ENCODE measurements at places on chromosomes 2 and 18.

DNA sequence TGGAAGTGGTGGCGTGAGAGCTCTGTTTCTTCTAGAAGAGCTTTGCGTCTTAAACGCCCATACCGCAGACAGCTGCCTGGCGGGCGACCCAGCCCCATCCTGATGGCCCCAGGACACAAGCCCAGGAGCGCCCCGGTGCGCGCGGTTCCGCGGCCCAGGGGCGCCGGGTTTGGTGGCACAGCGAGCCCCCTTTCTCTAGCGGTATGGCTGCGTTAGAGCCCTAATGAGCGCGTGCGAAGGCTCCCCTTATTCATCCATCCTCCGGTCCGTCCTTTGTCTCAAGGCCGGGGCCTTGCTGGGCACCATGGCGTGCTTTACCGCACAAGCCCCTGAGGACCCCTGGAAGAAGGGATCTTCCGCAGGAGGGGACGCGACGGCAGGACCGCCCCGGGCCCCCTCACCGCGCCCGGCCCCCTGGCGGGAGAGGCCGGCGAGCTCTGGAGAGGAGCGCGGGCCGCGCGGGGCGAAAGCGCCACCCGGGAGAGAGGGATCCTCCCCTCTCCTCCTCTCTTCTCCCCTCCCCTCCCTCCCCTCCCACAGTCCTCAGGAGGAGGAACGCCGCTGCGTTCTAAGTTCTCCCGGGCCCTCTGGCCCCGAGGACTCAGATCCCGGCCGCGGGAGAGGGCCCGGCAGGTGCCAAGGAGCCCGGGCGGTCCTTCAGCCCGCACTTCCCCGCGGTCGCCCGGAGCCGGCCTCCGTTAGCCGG, 626 bp upstream of the SLC1A4 start:
- peak; percentile 93 for DNase-seq

GRCh38 chr2:197759625-197760292, 25.4 kb downstream of the BOLL start:
- no peak for DNase-seq

DNA sequence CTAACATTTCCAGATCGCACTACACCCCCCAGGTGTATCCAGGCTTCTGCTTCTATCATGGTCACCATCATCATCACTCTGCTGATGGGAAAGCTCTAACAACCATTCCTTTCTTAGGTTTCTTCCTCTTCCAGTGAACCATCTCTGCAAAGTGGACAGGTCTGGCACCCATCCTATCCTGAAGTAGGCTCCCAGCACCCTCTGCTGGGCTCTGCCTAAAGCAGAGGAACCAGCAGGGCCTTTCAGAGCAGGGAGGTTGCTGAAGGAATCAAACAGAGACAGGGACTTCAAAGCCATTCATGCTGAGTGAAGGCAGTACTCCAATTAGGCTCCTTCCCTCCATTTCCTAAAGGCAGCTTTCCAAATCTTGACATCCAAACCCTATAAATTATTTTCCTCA, 27.2 kb upstream of the SATB2 start:
- peak; percentile 20 for DNase-seq

GRCh38 chr2:82857967-82858366, 1601.1 kb downstream of the SUCLG1 start:
- no peak for DNase-seq

Data from fibroblast of skin of abdomen (primary cell).